ENCODE measurements at places on chromosomes 6 and 20.

DNA sequence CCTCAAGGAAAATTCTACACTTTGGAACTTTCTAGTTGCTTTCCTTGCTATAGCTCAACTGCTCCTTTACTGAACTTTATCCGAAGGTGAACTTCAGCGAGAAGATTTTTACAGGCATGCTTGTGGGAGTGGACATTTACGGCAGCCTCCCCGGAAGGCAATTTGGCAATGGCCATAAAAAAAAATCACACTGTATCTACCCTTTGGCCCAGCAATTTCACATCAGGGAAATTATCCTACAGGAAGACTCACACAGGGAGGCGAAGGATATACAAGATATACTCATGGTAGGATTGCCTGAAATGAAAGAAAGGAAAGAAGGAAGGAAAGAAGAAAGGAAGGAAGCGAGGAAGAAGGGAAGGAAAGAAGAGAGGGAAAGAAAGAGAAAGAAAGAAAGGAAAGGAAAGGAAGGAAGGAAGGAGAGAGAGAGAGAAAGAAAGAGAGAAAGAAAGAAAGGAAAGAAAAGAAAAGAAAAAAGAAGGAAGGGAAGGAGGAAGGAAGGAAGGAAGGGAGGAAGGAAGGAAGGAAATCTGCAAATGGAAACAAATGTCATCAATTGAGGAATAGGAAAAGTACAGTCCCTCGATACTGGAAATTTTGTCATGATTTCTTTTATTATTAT lies 25.7 kb downstream of the OVOL2 start:
- DNase-seq = no peak

DNA sequence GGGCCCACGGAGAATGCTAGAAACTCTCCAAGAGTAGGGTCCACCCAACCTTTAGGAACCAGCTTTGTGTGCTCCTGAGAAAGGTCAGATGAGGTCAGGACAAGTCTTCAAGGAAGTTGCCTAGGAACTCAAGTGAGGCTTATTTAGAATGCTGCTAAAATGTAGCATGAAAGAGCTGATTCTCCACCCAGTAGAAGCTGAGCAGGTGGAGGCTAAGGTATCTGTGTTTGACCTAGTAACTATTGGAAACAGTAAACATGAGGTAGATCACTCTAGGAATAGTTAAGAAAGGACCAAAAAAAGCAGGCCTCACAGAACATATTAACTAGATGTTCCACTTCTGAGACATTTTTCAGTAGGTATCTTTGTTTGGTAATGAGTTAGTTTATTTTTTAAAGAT lies 13.9 kb downstream of the CEP43 start:
- DNase-seq = no peak

GRCh38 chr6:13205106-13205505 lies 123.2 kb downstream of the TBC1D7 start:
- DNase-seq = no peak

- DNase-seq = no peak
These were observed 121.0 kb upstream of the SULF2 start for GRCh38 chr20:47906348-47906660.

DNA sequence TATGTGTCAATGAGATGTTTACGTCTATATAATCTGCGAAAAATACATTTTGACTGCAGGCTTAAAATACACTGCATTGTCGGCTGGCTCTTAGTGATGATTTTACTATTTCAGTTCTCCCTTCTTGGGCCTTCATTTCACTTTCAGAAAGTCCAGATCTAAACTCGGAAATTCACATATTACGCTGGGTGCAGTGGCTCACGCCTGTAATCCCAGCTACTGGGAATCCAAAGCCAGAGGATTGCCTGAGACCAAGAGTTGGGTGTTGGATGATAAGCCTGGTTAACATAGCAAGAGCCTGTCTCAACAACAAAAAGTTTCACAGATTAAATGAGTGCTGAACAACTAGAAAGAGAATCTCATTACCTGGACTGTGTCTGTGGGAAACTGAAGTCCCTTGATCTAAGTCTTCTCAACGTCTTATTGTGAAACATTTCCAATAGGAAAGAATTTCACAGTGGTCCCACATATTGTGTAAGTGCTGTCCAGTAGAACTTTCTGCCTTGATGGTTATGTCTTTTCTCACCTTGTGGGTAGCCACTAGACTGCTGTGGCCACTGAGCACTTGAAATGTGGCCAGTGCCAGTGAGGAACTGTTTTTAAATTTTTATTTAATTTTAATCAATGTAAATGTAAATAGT lies 1.9 kb downstream of the GINM1 start:
- DNase-seq = no peak

DNA sequence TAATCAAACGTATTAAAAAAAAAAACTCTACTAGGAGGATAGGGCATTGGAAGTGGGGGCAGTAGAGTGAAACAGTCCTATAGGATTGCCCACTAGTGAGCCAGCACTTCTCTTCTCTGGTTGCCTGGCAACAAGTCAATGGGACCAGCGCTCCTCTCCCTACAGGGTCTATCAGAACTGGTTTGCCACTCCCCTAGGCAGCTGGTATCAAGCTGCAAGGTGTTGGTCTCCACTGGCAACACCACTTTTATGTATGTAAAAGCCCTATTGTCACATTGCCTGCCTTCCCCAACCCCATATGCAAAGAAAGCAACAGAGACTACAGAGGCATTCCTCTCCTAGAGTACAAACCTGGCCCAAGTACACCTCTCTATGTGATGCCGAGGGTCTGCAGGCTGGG lies 166.9 kb upstream of the MCHR2 start:
- DNase-seq = no peak

- DNase-seq = no peak
These were observed 30.1 kb downstream of the ELMO2 start for GRCh38 chr20:46376196-46376785.

DNA sequence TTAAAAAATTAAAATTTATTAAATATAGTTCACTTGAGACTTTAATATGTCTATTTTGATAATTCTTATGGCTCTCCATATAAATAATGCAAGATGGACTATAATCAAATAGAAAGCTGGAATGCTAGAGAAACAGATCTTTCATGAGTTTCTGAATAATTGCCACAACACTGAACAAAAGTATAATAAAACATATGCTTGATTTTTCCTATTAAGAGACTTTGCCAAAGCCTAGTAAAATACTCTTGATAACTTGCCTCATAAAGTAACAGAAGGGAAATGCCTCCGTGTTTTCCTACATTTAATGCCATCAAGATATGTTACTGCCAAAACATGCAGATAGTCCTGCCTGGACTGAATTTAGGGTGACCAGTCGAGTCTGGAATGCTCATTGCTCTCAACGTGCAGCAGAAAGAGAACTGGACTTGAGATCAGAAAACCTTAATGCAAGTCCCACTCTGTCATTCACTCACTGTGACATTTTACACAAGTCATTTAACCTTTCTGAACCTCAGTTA lies 153.2 kb downstream of the AIG1 start:
- no peak for DNase-seq

DNA sequence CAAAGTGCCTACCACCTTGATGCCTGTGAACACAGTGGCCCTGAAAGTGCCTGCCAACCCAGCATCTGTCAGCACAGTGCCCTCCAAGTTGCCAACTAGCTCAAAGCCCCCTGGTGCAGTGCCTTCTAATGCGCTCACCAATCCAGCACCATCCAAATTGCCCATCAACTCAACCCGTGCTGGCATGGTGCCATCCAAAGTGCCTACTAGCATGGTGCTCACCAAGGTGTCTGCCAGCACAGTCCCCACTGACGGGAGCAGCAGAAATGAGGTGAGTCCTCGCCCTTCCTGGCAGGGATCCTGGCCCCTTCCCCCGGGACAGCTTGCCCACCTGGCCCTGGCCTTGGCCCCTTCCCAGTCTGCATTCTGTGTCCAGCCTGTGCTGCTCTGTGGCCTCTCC lies 17.9 kb downstream of the MAVS start:
- no peak for DNase-seq

GRCh38 chr6:128303870-128304269 lies 216.5 kb downstream of the PTPRK start:
- no peak for DNase-seq

GRCh38 chr6:22952097-22952496 lies 382.7 kb downstream of the HDGFL1 start:
- DNase-seq = no peak

- DNase-seq = no peak
These were observed 56.0 kb downstream of the TENT5A start for GRCh38 chr6:81696524-81696923.

DNA sequence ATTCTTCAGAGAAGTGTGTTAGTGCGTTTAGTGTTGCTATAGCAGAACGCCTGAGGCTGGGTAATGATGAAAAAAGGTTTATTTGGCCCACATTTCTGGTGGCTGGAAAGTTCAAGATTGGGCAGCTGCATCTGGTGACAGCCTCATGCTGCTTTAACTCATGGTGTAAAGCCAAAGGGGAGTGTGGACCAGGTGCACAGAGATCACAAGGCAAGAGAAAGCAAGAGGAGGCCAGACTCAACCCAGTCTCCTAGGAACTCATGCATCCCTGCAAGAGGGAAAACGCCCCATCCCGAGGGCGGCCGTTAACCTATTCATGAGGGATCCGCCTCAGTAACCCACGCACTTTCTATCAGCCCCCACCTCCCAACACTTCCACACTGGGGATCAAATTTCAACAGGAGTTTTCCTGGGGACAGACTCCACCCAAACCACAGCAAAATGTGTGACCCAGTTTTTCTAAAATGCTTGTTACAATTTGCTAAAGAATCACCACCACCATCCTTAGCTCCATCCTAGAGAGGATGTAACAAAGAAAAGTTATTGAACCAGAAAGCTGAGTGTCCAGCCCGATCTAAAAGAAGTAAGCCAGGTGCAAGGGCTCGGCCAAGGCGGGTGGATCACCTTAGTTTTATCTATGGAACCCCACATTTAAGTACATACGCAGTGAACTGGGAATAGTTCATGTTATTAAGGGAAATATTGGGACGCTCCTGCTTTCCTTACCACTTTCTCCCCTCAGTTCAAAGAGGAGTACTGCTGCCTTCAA lies 164.8 kb downstream of the QKI start:
- no peak for DNase-seq

DNA sequence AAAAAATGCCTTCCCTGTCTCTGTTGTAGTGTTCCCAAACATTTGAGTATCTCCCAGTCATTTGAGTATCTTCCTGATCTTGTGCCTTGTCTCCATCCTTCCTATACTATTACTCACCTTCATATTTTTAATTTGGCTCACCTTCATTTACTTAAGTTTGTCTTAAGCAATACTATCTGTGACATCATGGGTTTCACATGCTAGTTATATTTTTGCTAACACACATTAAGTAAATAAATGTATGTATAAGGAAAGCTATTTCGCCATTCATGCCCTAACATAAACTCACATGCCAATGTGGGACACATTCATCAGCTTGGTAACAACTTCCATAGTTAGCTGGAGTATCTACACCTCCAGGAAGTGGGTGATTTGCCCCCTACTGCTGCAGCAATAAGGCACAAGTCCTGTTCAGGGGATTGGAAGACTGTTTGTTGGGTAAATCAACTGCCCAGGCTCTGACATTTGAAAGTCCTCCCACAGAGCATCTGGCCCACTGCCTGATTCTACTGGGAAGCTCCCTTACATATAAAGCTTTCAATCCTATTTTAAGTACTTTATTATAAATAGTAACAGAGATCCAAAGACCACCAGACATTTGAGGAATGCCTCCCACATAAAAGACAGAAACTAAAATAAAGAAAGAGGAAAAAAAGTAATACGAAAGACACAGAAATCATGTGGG lies 132.3 kb downstream of the ISM1 start:
- DNase-seq = no peak

DNA sequence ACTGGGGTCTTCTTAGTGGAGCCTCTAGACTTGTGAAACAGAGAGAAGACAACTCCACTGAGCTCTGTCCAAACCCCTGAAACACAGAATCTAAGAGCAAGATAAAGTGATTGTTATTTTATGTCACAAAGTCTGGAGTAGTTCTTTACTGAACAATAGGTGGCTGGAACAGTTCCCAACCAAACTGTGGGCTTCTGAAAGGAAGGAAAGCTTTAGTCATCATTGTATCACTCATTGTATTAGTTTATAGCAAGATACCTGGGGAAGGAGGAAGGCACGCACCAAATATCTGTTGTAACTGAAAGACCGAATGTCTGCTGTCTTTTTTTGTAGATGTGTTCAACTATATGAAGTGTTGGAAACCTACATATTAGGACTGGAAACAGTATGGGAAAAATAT lies 284.9 kb upstream of the TBX18 start:
- no peak for DNase-seq

DNA sequence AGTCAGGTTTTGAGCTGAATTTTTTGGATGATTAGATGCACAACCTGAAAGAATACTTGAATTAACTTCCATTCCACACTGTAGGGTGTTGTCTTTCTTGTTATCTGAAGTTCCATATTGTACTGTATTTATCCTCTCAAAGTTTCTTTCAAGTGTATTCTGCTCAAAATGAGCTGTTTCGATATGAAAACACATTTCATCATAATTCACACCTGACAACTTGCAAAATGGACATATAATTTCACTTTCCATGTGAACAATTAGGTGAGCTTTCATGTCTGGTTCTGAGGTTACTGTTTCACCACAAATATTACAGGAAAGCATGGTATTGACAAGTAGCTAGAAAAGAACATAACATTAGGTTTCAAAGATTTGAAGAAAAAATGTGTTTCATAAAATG lies 1.7 kb downstream of the ZUP1 start:
- DNase-seq = no peak

- no peak for DNase-seq
These were observed 3.8 kb upstream of the DDO start for GRCh38 chr6:110419028-110419739.

GRCh38 chr6:34237316-34237721 lies 646 bp downstream of the HMGA1 start:
- DNase-seq = no peak

DNA sequence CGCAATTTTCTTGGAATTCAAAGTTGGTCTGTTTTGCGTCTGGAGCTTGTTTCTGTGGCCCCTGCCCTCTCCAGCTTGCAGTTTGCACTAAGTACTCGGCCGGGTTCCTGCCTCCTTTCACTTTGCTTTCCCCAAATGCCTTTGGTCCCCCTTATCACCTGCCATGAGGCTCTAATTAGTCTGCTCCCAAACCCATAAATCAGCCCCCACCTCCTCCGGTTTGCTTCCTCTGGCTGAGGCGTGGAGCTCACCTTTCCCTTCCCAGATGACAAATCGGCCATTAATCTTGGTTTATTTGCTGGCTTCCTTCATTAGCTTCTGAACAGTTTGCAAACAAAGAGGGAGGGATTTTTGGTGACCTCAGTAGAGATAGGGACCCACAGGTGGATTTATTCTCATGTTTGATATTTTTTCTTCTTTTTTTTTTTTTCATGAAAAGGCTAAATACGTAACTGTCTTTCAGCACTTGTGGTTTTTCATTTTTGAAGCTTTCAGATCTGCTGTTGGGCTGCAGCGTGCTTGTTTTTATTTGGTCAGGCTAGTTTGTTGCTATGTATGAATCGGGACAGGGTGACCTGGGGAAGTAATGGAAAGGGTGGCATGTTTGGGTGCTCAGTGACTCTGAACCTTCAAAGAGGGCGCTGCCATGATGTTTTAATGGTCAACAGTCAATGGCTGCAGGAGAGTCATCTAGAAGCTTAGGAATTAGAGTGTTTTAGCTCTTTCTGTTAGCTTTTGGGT lies 121.7 kb upstream of the JAG1 start:
- no peak for DNase-seq

GRCh38 chr20:38243709-38244020 lies 16.9 kb downstream of the KIAA1755 start:
- no peak for DNase-seq

GRCh38 chr20:9235518-9235917 lies 166.6 kb downstream of the PLCB4 start:
- DNase-seq = no peak

GRCh38 chr6:71107911-71108420 lies 151.1 kb upstream of the B3GAT2 start:
- DNase-seq = no peak

GRCh38 chr20:50089140-50089786 lies 23.7 kb downstream of the UBE2V1 start:
- no peak for DNase-seq

GRCh38 chr6:106885679-106886078 lies 88.8 kb downstream of the CD24 start:
- no peak for DNase-seq

All from stimulated activated CD8-positive, alpha-beta memory T cell treated with anti-CD3 and anti-CD28 coated beads, Interleukin-4, amount 100 ng/mL, for 24 hours (primary cell).